ENCODE measurements at places on chromosomes 1 and 21. TPM values are rescaled to one million over a fixed set of nuclear protein-coding genes. Genes with fewer than 3 reads are reported as not detected.

DNA sequence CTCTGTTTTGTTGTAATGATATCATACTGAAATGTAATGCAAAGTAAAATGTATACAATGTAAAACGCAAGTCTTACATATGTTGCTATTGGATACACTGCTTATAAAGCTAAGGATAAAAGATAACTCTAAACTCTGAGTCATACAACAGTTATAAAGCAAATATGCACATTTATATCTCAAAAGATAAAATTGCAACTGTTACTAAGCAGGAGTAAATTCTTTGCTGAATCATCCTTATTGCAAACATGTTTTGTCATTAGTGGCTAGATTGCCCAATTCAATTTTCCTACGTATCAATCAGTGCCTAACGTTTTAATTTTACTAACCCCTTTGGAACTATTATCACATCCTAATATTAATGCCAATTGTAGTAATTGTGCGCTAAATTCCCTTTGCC, 762.9 kb downstream of the LTN1 start:
- no peak overlapping the region for H3K4me3 ChIP-seq
- DNase-seq: no peak
- H3K36me3 ChIP-seq: no peaks in the 10 kb centered on the region
- peak overlapping the region; percentile 47 for H3K27ac ChIP-seq
- no peaks in the 10 kb centered on the region for H3K27me3 ChIP-seq

DNA sequence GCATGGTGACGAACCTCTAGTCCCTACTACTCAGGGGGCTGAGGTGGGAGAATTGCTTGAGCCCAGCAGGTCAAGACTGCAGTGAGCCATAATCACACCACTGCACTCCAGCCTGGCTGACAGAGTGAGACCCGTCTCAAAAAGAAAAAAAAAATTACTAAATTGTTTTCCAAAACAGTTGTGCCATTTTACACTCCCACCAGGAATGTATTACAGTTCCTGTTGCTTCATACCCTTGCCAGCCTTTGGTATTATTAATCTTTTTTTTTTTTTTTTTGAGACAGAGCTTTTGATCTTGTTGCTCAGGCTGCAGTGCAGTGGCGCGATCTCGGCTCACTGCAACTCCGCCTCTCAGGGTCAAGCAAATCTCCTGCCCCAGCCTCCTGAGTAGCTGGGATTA, 55.9 kb downstream of the RPS6KA1 start:
- H3K36me3 ChIP-seq: no peaks in the 10 kb centered on the region
- H3K27me3 ChIP-seq: no peaks in the 10 kb centered on the region
- no peak overlapping the region for H3K27ac ChIP-seq
- H3K4me1 ChIP-seq: no peaks in the 10 kb centered on the region
- no peak overlapping the region for H3K4me3 ChIP-seq
- no peak for DNase-seq

GRCh38 chr1:169025412-169025811, 81.1 kb upstream of the ATP1B1 start:
- no peaks in the 10 kb centered on the region for H3K4me1 ChIP-seq
- no peaks in the 10 kb centered on the region for H3K27me3 ChIP-seq
- H3K36me3 ChIP-seq: no peaks in the 10 kb centered on the region
- no peak for DNase-seq
- no peak overlapping the region for H3K27ac ChIP-seq
- no peak overlapping the region for H3K4me3 ChIP-seq

GRCh38 chr1:114088392-114089299, 65.0 kb downstream of the SYT6 start:
- H3K36me3 ChIP-seq: no peaks in the 10 kb centered on the region
- peaks cover 4% of the 10 kb centered on the region for H3K27me3 ChIP-seq
- H3K27ac ChIP-seq: no peak overlapping the region
- peak; percentile 27 for DNase-seq

- H3K27ac ChIP-seq: no peak overlapping the region
- no peaks in the 10 kb centered on the region for H3K27me3 ChIP-seq
- H3K36me3 ChIP-seq: no peaks in the 10 kb centered on the region
Observed at GRCh38 chr21:34928637-34929036, 120.5 kb downstream of the RUNX1 start.

- H3K36me3 ChIP-seq: no peaks in the 10 kb centered on the region
- no peak overlapping the region for H3K27ac ChIP-seq
- no peaks in the 10 kb centered on the region for H3K27me3 ChIP-seq
- no peak overlapping the region for H3K4me3 ChIP-seq
- DNase-seq: no peak
Observed at GRCh38 chr1:31750858-31751510, 13.2 kb downstream of the ADGRB2 start.

GRCh38 chr1:186498695-186499389, 37.9 kb upstream of the PDC start:
- peak overlapping the region; percentile 73 for H3K27ac ChIP-seq
- H3K36me3 ChIP-seq: no peaks in the 10 kb centered on the region

DNA sequence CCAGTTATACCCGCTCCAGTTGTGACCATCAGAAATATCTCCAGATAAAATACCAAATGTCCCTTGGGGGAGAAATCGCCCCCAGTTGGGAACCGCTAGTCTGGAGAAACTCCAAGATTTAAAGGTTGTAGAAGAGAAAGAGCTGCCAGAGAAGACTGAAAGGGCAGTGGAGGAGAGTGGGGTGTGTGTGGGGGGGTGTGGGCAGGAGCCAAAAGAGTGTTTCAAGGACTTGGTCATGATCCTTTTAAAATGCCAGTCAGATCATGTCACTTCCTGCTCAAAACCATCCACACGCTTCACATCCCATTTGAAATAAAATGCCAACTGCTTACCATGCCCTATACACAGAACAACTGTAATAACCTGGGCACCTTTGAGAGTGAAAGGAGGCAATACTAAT, 3.4 kb upstream of the HEYL start:
- H3K27ac ChIP-seq: peak overlapping the region; percentile 47
- no peaks in the 10 kb centered on the region for H3K27me3 ChIP-seq
- no peak for DNase-seq
- peaks cover 34% of the 10 kb centered on the region for H3K4me1 ChIP-seq
- H3K4me3 ChIP-seq: no peak overlapping the region
- H3K36me3 ChIP-seq: no peaks in the 10 kb centered on the region

DNA sequence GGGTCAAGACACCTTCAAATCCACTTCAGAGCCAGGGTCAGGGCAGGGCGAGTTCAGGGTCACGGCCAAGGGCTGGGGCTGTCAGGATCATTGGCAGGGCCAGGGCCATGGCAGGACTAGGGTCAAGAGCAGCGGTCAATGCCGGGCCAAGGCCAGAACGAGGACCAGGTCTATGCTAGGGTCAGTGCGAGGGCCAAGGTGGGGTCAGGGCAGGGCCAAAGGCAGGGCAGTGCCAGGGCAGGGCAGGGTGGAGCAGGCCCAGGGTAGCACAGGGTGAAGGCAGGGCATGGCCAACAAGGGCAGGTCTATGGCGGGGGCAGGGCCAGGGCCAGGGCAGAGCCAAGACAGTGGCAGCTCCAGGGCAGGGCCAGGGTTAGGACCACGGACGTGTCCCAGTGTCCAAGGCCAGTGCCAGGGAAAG, 154.0 kb downstream of the LIPI start:
- H3K4me3 ChIP-seq: no peak overlapping the region
- H3K4me1 ChIP-seq: no peaks in the 10 kb centered on the region
- H3K27ac ChIP-seq: no peak overlapping the region
- DNase-seq: no peak
- no peaks in the 10 kb centered on the region for H3K27me3 ChIP-seq

- H3K36me3 ChIP-seq: no peaks in the 10 kb centered on the region
- DNase-seq: no peak
- H3K4me1 ChIP-seq: peaks cover 2% of the 10 kb centered on the region
- no peaks in the 10 kb centered on the region for H3K27me3 ChIP-seq
- no peak overlapping the region for H3K4me3 ChIP-seq
- no peak overlapping the region for H3K27ac ChIP-seq
Observed at GRCh38 chr1:66418021-66418420, 115.9 kb upstream of the SGIP1 start.

HHIPL2 gene
- 0.29 TPM for polyA plus RNA-seq

All from SK-N-SH (cell line).